ENCODE measurements at places on chromosomes 12 and 14.

DNA sequence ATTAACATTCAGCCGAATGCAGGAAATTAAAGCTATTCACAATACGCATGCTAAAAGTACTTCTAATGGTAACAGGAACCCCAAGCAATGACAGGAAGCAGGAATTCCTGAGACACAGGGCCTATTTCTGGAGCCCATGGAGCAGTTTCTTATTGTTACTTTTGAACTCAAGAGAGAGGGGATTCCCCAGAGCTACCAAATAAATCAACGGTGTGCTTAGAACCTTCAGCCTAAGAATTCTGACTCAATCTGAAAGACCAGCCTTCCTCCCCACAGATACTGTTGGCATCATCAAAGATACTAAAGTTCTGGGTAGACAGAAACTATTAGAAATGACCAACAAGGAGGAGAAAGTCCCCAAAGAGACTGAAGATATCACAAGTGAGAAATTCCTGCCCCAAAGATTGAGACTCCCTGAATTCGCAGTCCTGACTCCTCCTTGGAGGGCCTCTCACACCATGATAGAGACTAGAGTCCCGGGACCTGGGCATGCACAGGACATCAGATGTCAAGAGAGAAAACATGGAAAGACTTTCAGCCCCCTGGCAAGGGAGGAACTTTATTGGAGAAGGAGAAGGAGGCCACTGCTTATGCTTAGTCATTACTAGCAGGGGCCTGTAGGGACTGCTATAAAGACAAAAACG, 32.7 kb downstream of the RTRAF start:
- DNase-seq, result no peak

- DNase-seq, result no peak
Observed at GRCh38 chr12:8912914-8913313, 1.4 kb upstream of the PHC1 start.

- DNase-seq, result no peak
Observed at GRCh38 chr12:10574307-10574706, 39.1 kb downstream of the MAGOHB start.

DNA sequence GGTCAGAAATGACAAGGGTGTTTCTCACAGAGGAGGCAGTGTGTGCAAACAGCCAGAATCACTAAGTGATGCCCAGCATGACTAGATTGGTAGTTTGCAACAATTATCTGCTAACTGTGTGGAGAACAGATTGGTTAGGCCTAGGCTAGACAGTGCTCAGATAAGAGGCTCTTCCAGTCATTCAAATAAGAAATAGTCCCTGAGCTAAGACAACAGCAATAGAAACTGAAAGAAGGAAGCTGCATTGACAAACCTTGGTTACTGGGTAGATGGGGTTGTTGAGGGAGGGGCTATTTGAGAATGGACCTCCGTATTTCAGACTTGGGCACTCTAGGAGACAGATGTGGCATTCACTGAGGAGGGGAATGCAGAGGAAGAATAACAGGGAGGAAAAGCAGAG, 255.0 kb upstream of the NPAS3 start:
- DNase-seq, result no peak

DNA sequence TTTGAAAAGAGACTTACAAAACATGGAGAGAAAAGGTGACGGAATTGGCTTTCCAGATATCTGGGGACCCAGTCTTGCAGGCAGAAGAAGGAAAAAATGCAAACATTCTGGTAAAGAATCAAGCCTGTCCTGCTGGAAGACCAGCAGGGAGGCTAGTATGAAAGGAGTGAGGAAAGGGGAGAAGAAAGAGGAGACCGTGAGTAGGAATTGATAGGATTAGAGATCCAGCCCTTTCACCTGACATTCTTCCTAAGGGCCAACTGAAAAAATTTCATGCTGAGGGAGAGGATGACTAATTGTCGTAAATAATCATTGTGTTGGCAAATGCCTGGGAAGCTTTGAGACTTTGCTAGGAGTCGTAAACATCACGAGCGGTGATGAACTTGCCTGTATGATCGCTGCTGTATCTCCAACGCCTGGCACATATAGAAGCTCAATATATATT, 12.1 kb downstream of the BHLHE41 start:
- no peak for DNase-seq

DNA sequence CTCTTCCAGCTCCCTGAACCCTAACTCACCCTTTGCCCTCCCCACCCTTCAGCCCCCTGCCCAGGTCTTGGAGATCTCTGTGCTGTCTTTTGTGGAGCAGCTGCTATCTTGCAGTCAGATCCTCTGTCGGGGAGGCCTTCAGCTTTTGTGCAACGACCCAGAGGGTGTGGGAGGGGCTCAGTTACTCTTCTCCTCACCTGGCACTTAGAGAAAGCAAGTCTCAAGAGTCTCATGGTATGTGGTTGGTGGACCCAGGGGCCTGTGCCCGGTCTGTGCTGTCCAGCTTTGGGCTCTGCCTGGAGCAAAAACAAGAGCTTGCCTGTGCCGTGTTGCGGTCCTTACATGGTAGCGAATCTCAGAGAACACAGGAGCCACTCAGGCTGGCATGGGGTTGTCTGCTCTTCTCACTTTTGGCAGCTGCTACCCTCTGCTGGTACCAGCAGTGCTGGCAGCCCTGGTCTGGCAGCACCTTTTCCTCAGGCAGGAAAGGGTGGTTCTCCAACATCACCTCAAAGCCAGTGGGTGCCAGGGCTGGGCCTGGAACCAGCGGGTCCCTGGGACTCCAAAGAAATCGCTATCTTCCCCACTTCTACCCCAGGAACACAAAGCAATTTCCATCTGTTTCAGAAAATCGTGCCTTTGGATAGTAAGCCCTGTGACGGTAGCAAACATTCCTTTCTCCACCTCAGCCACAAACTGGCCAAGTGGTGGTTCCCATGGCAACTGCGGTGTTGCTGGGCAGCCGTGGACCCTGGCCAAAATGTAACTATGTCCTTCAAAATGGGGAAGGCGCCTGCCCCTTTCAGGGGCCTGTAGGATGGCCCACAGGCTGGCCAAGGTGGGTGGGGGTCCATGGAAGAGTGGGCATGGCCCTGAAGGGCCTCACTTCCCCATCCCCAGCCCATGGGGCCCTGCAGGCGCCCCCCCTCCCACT, 90.0 kb downstream of the RIN3 start:
- no peak for DNase-seq
